ENCODE measurements at places on chromosomes 6 and 20.

DNA sequence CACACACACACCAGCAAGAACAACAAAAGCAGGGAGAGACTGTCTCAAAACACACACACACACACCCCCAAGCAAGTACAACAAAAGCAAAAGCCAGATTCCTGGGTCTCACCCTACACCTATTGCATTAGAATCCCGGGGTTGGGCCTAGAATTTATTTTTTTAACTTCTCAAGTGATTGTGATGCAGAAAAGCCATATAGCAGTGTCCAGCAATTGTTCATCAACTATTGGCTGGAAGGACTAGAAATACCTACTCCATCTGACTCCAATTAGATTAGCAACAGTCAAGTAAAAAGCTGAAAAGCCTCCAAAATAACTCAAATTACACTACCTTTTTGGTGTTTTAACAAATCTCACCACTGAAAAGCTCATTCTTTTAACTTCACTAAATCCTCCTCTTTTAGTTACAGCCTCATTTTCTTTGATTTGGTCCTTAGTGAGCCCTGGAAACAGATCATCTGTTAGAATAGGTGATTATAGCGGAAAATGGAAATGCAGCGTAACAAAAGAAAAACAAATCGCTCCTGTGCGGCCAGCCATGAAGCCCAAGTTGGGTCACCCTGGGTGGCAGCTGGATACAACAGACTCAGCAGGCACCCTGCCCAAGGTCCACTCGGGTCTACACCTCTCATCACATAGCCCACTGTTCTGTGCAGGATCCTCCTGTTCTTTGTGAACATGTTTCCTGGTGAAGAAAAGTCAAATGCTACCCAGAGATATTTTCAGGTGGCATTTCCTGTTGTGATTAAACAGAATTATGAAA is 38.7 kb downstream of the STAU1 start:
- no peak for DNase-seq

DNA sequence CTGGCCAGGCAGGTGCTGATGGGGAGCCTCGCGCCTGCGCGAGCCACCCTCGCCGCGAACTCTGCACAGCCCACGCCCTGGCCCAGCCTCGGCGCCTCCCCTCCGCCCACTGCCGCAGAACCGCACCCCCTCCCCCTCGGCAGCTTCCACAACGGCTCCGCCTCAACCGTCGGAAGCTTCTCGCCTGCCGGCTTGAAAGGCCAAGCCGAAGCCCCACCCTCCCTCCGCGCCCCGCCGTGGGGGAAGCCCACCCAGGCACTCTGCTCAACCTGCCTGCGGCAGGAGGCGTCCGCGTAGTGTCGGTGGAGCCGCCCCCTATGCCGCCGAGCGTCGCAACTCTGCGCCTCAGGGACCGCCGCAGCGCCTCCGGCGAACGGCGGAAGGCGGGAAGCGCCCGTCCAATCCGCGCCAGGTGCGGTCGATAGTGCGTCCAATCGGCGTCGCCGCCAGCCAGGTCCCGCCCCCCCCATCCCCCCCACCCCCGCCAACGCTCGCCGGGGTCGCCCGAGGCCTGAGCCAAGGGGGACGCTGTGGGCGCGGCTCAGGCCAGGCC is at the start of gene SYCP2:
TSS of gene SYCP2 (minus strand) at position 342 of the 553 bp plus-strand sequence. CDS start 11,224 bp downstream, outside the sequence.
- peak; percentile 39 for DNase-seq

GRCh38 chr20:44690781-44691423 is 24.3 kb upstream of the CCN5 start:
- no peak for DNase-seq

GRCh38 chr6:159068904-159069578 is 24.2 kb upstream of the TAGAP start:
- no peak for DNase-seq

GRCh38 chr6:5175635-5176034 is 85.1 kb downstream of the LYRM4 start:
- no peak for DNase-seq

GRCh38 chr6:11097476-11097875 is 3.8 kb downstream of the SMIM13 start:
- DNase-seq = peak; percentile 69

GRCh38 chr6:113936093-113936934 is 34.6 kb downstream of the HDAC2 start:
- DNase-seq = peak; percentile 68

GRCh38 chr6:138524526-138524925 is 25.2 kb upstream of the NHSL1 start:
- no peak for DNase-seq

DNA sequence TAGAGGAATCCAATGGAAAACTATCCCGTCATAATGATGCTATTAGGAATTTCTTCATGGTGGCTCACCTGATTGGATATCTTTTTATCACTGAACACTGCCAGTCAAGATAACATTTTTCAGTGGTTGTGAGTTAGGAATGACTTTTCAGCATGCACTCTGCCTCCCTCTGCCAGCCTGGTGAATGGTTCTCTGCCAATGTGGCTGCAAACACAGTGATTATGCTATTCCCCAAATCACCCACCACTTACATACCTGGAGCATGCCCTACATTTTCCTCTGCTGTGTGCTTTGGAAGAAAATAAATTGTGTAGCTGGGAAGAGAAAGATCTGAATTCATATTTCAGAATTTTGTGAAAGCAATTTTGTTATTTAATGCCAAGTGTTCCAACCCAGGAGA is 102.6 kb upstream of the LAMP5 start:
- DNase-seq = no peak

GRCh38 chr6:143965503-143966171 is 42.4 kb downstream of the PLAGL1 start:
- DNase-seq = no peak
